Mammary epithelial cell (primary cell): ENCODE measurements at places on chromosomes 4 and X. TPM values are rescaled to one million over a fixed set of nuclear protein-coding genes. Genes with fewer than 3 reads are reported as not detected.

The LIMCH1 gene
- total RNA-seq: 7.3 TPM

The PPM1K gene
- total RNA-seq: 13.6 and 22.4 TPM in 2 replicates

The HSFX1 gene
- 1.0 TPM for total RNA-seq

The SLC25A14 gene
- 11.7 and 12.4 TPM in 2 replicates for total RNA-seq

DNA sequence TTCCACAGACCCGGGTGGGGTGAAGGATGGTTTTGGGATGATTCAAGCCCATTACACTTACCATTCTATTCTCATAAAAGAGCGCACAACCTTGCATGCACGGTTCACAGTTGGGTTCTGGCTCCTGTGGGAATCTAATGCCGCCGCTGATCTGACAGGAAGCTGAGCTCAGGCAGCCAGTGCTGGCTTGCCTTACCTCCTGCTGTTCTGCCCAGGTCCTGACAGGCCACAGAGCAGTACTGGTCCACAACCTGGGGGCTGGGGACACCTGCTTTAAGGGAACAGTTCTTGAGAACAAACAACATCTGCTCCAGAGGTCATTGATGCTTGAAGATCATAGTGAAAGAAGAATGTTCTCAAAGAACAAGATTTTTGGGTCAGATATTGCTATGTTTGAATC, 8.0 kb upstream of the HS3ST1 start:
- DNase-seq: peak; percentile 63

- DNase-seq: no peak
Measured at GRCh38 chr4:77805840-77806239, 13.3 kb downstream of the CNOT6L start.

- no peak for DNase-seq
Measured at GRCh38 chrX:78710171-78710570, 37.3 kb upstream of the LPAR4 start.

DNA sequence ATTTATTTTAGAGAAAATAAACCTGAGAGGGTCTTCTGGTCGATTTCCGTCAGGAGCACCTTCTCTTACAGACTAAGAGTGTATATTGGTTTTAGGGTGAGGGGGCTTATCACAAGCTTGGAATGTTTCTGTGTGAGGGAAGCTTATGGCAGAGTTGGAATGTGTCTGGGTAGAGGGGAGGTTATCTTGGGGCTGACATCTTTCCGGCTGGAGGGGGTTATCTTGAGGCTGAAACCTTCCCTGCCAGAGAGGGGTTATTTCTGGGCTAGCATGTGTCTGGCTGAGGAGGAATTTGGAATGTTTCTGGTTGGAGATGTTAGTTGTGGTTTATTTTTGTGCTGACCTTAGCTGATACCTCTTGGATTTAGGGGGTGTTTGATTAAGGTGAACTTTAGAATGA, 1312.1 kb downstream of the ADGRL3 start:
- DNase-seq: no peak

GRCh38 chrX:24376403-24376802, 16.0 kb downstream of the SUPT20HL1 start:
- DNase-seq: no peak

GRCh38 chr4:165592386-165592785, 213.6 kb downstream of the CPE start:
- DNase-seq: no peak

GRCh38 chrX:148691456-148691855, 191.0 kb downstream of the AFF2 start:
- DNase-seq: no peak
